NCI-H2081 (cell line): ENCODE measurements at places on chromosomes 11 and 22.

GRCh38 chr11:116661056-116661455 lies 111.7 kb downstream of the BUD13 start:
- DNase-seq = no peak

GRCh38 chr11:64998690-64999431 lies 2.1 kb upstream of the BATF2 start:
- peak; percentile 10 for DNase-seq

- DNase-seq = no peak
Measured at GRCh38 chr11:11552529-11553087, 69.2 kb downstream of the GALNT18 start.

- DNase-seq = no peak
Measured at GRCh38 chr22:24451162-24451561, 23.8 kb downstream of the ADORA2A start.

DNA sequence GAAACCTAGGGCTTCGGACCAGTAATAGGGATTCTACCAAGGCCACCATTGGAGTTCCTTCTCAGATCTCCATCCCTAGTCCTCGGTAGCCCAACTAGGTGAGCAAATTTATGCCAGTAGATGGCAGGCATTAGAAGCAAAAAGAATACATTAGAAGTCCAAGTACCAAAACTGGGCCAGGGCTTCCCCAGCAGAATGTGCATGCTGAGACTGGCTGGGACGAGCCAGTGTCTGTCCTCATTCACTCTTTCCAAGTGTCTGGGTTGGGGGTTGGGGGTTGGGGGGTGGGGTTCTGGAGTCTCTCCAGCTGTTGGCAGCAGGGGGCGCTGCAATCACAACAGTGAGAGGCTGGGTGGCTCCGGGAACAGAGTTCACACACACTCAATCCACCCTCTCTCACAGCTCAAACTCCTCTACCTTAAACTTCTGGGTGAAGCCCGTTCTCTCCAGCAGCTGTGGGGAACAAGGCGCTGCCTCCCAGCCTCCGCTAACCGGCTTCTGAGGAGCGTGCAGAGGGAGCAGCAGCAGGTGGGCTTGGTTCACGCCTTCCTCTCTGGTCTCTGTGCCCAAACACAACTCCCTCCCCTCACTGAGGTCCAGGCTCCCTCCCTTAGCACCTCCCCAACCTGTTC lies 57.5 kb downstream of the BTG4 start:
- DNase-seq = peak; percentile 44

- DNase-seq = no peak
Measured at GRCh38 chr11:69486773-69487291, 5.4 kb downstream of the LINC01488 start.

- no peak for DNase-seq
Measured at GRCh38 chr22:31818481-31819392, 64.9 kb downstream of the DEPDC5 start.

GRCh38 chr11:20007386-20007785 lies 152.9 kb downstream of the DBX1 start:
- DNase-seq = no peak

- no peak for DNase-seq
Measured at GRCh38 chr22:17964643-17965042, 59.7 kb downstream of the MICAL3 start.

DNA sequence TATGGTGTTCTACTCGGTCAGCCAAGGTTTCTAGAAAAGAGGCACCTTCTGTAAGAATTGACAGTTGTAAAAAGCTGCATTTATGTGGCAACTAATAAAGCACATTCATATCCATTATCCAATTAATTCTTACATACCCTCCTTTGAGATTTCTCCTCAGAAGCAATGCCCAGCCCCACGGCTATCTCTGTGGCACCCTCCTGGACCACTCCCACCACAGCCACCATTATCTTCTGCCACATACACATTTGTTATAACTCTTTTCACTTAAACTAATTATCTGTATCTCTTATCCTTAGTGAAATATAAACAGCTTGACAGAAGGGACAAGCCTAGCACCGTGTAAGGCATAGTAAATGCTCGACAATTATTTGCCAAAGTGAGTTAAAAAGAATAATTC lies 48.5 kb downstream of the PAK1 start:
- DNase-seq = no peak
